ENCODE measurements at places on chromosomes 6 and 20.

DNA sequence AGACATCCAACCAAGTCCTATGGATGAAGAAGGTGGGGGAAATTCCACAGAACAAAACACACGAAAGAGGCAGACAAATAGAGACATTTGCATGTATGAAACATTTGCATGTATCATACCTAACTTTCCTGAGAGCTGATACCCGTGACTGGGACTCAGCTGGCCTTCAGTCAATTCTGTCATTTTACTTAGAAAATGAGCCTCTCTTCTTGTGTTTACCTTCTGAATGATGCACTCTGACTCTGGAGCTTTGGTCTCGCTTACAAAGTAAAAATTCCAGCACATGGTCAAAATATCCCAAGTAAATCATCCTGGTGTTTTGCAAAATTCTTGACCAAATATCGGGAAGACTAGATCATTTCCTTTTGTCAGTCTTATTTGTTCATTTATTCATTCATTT, 46.9 kb downstream of the MMUT start:
- DNase-seq: no peak

- no peak for DNase-seq
Measured at GRCh38 chr6:103675807-103676406, 1183.8 kb downstream of the HACE1 start.

DNA sequence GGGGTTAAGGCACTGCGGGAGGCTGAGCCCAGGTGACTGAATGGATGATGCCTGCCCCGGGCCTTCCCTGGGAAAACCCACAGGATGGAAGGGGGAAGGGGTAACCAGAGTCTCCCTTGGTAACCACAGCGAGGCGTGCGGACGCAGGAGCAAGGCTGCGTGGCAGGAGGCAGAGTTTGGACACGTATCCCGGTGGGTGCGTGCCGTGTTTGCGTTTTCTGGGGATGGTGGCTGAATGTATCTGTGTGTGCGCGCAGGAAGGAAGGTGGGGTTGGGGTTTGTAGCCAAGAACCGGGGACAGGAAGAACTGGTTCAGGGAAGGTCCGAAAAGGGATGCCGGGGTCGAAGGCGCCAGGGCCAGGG, 1.8 kb downstream of the MDGA1 start:
- no peak for DNase-seq

GRCh38 chr6:91713911-91714310, 1127.0 kb upstream of the MAP3K7 start:
- DNase-seq: no peak

GRCh38 chr6:11766589-11767450, 11.8 kb downstream of the ADTRP start:
- DNase-seq: no peak

DNA sequence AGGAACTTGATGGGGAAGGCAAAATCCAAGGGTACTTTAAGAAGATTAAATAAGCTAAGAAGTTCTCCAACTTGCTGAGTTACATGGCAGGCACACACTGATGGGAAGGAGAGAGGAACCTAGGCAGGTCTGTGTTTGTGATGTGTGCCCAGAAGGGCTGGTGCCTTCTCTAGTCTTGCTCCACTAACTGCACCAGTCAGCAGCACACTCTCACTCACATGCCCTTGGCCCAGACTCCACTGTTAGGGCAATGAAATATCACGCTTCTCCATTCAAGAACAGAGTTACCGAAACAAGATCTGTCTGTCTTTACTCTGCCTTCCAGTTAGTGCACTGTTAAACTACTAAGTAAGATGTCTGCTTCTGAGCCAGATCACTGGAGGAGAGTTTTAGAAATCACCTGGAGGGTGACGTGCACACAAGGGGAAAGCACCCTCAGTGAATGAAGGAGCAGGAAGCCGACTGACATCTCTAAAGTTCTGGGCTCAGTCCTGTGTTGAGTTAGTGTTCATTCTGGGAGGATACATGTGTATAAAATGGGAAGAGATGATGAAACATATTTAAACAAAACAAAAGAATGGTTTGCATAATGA, 251.1 kb downstream of the FOXC1 start:
- no peak for DNase-seq

All from activated CD4-positive, CD25-positive, alpha-beta regulatory T cell (primary cell).